ENCODE measurements at places on chromosomes 4 and X.

DNA sequence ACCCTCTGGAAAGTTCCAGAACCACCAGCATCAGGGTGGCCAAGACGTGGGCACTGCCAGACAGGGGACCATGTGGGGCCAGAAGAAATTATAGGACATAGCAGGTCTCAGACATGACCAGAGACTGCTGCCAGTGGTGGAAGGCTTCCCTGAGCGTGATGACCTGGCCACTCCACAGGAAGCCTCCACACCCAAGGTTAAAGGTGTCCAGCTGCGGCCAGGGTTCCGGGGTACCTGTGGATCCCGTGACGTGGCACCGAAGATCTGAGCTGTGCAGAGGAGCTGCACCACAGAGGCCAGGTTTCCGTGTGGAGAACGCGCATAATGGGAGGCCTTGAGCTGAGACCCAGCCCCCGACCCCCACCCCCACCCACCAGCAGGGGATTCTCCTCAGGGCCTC is 16.4 kb upstream of the CTBP1 start:
- no peak for DNase-seq

DNA sequence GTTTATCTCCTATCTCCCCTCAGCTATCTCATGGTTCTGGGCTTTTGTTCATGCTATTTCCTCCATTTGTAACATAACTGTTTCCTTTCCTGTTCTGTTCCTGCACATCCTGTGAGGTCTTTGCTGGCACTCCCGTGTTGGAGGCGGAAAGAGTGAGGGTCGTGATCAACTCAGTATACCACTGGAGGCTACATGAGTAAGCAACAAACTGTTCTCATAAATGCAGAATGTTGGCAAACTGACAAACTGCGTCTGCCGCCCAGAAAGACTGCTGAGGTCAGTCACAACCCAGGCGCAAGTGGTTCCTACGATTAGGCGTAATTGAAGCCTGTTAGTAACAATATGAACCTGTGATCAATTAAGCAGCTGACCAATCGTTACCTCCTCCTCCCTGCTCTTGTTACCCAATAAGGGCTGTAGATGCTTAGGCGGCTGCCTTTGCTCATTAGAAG is 48.8 kb downstream of the C4orf33 start:
- DNase-seq: no peak

DNA sequence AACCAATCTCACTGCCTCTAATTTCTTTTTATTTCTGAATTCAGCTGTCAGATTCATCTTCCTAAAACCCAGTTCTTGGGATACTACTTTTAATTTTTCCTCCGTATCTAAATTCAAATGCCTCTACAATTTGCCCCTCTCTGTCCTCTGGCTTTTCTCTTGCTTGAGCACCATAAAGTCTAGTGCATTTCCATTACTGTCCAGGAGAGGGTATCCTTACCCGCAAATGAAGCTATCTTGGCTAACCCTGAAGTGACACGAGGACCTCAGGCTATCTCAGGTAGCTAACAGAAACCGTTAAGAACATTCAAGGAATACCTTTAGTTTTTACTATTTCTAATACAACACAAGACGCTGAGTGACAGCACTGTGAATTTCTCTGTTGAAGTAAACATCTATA is 49.4 kb upstream of the PRR32 start:
- DNase-seq: no peak

- no peak for DNase-seq
These were observed 315.5 kb downstream of the CAMK2D start for GRCh38 chr4:113446019-113446418.
